ENCODE measurements at places on chromosomes 16 and 17.

- DNase-seq = no peak
Observed at GRCh38 chr16:31273676-31274075, 13.9 kb downstream of the ITGAM start.

DNA sequence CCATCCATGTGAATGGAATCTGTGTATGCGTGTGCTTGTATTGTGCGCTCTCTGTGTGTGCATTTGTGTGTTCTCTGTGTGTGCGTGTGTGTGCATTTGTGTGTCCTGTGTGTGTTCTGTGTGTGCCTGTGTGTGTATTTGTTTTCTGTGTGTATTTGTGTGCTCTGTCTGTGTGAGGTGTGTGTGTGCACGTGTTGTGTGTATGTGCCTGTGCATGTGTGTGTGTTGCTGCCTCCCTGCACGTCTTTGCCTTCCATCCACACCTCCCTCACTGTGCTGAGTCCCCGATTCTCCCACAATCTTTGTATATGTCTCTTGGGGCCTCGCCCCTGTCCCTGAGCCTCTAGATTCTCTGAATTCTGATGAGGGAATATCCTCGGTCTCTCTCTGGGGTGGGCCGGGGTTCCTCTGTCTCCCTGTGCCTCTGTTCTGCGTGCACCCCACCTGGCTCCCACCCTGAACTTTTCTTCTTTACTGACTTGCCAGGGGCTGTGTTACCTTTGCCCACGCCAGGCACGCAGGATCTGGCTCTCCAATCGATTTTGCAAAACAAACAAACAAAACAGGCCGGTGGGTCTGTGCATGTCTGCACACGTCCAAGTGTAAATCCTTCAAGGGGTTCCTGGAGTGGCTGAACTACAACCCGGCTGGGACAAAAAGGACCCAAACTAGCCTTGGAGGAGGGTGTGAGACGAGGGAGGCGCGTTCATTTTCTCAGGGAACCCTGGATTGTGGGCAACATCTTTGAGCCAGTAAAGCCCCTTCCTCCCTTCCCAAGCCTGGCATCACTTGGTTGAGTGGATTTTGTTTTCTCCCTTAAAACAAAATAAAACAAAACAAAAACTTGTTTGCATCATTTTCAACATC lies 8.1 kb upstream of the FOXF1 start:
- DNase-seq = no peak

GRCh38 chr16:71867939-71868338 lies 16.0 kb downstream of the ZNF821 start:
- DNase-seq = no peak

- no peak for DNase-seq
Observed at GRCh38 chr17:75645501-75645888, 12.3 kb downstream of the SMIM5 start.

GRCh38 chr17:71987634-71988033 lies 133.2 kb upstream of the SOX9 start:
- no peak for DNase-seq

- DNase-seq = peak; percentile 62
Observed at GRCh38 chr17:47323382-47324223, at the start of gene EFCAB13. EFCAB13 (plus strand) TSS chr17:47323955; CDS start chr17:47328354, 4,399 bp downstream.

DNA sequence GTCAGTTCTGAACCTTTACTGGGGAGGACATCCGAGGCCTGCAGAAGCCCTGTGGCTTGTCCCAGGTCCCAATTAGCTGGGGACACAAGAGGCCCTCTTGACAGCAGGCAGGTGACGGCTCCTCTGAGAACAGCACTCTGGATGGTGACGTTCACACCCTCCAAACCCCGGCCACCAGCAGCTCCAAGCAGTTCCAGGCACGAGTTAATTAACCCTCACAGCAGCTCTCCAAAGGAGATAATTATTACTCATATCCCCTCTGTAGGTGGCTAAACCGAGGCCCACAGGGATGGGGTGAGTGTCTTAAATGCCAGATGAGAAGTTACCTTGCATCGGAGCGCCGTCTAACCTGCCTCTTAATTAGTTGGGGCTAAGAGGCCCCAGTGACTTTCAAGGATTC lies 168.9 kb upstream of the CIBAR2 start:
- DNase-seq = no peak

DNA sequence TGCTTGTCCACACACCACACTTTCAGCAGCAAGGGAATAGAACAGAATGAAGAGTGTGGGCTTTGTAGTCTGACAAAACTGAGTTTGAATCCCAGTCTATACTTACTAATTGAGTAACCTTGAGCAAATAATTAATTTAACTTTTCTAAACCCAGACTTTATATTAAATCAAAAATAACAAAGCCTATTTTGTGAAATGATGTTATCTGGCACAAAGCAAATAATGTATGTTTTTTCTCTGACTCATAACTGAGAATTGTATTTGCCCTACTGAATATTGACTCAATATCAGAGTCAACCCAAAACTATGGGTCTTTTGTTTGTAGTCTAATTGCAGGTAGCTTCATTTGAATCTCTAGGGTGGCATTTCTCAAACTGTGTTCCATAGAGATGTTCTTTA lies 77.9 kb upstream of the TANC2 start:
- no peak for DNase-seq

GRCh38 chr17:79020631-79021301 lies 3.2 kb upstream of the C1QTNF1 start:
- DNase-seq = no peak

DNA sequence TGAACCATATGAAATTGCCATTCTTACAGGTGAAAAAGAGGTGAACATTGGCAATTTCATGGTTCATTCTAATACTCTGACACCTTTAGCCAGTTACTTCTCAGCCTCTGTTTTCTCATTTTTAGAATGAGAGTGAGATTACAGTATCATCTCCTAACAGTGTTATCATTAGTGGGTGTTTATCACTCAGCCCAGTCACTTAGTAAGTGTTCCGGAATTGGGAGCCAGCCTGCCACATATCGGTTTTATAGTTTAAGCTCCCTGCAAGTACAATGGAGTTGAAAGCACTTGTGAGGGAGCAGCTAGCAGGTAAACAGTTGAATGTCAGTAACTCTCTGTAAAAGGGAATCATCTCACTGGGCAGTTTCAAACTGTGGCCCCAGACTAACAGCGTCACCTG lies 583.1 kb upstream of the HSBP1 start:
- no peak for DNase-seq

DNA sequence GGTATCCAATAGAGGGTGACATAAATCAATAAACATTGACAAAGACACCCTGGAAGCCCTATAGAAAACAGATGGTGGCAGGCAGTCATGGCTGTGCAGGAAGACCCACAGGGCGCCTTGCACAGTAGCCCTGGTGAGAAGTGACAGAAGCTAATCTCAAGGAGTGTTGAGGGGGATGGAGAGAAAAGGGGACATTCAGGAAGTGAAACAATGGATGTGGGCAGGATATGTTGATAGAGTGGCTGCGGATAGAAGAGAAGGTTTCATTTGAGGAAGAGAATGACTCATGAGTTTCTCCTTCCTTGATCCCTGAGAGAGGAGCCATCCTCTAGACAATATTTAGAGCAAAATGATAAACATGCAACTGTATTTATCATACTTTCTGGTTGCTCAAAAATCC lies 468.8 kb upstream of the HSBP1 start:
- peak; percentile 2 for DNase-seq

- DNase-seq = no peak
Observed at GRCh38 chr16:53891409-53892139, 187.6 kb downstream of the FTO start.

- DNase-seq = no peak
Observed at GRCh38 chr17:80137131-80137530, 9.8 kb downstream of the EIF4A3 start.

- no peak for DNase-seq
Observed at GRCh38 chr16:71479420-71479819, 9.7 kb downstream of the ZNF19 start.

GRCh38 chr17:36089888-36090836 lies at the start of gene CCL3:
CCL3 (minus strand) TSS chr17:36090143; CDS start chr17:36090058, 85 bp downstream.
- DNase-seq = no peak

All from NCI-H2029 (cell line).